ENCODE measurements at places on chromosomes 7 and 10.

DNA sequence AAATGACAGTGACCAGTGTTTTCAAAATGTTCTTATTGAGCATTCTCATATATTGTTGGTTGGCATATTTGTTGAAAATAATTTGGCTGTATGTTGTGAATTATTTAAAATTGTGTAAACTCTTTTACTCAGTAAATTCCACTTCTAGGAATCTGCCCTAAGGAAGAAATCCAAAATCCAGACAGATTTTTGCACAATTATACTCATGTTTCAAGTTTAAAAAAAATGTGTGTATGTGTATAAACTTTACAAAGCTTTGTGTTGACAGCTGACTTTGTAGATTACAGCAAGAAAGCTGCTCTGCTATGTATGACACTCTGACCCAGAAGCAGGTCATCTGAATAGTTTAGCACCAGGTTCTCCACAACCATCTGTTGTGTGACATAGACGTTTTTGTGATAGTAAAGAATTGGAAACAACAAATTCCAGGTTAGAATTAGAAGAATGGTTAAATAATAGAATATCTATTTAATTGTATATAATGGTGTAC, 21.6 kb downstream of the KIFBP start:
- no peak for DNase-seq

- DNase-seq: no peak
These were observed 8.6 kb upstream of the PLAU start for GRCh38 chr10:73902351-73902750.

GRCh38 chr7:36408589-36408988, 18.9 kb downstream of the ANLN start:
- DNase-seq: no peak

DNA sequence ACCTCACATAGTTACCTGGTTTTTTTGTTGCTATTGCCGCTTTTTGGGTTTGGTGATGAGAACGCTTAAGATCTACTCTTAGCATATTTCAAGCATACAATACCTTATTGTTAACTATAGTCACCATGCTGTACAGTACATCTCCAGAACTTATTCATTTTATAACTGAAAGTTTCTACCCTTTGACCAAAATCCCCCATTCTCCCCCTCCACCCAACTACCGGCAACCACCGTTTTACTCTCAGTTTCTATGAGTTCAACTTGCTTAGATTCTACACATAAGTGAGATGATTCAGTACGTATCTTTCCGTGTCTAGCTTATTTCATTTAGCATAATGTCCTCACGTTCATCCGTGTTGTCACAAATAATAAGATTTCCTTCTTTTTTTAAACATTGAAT, 86.7 kb upstream of the IL6 start:
- no peak for DNase-seq

- no peak for DNase-seq
These were observed 65.8 kb upstream of the EMX2 start for GRCh38 chr10:117476716-117477115.

GRCh38 chr10:75018686-75019307, 92.7 kb upstream of the SAMD8 start:
- DNase-seq: no peak

GRCh38 chr10:27558612-27559020, 54.5 kb downstream of the RAB18 start:
- peak; percentile 42 for DNase-seq

DNA sequence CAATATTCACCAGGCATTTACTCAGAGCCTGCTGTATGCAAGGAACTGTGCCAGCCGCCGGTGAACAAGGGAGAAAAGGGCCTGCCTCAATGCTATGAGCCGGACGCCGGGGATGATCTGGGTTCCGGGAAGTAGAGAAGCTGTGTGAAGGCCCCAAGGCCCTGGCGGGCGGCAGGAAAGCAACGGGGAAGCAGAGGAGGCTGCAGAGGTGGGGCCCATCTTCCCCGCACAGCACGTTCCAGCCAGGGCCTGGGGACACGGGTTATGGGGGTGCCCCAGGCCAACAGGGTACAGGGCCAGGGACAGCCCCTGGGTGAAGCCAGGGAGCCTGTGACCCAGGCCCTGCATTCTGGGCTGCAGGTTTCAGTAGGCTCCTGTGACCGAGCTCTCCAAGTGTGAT, 179.3 kb downstream of the MAD1L1 start:
- no peak for DNase-seq

GRCh38 chr10:89946106-89946505, 244.7 kb downstream of the KIF20B start:
- DNase-seq: no peak

- DNase-seq: no peak
These were observed 13.6 kb upstream of the ANK3 start for GRCh38 chr10:60403168-60403873.

GRCh38 chr10:19730167-19730906, 85.9 kb upstream of the PLXDC2 start:
- no peak for DNase-seq

DNA sequence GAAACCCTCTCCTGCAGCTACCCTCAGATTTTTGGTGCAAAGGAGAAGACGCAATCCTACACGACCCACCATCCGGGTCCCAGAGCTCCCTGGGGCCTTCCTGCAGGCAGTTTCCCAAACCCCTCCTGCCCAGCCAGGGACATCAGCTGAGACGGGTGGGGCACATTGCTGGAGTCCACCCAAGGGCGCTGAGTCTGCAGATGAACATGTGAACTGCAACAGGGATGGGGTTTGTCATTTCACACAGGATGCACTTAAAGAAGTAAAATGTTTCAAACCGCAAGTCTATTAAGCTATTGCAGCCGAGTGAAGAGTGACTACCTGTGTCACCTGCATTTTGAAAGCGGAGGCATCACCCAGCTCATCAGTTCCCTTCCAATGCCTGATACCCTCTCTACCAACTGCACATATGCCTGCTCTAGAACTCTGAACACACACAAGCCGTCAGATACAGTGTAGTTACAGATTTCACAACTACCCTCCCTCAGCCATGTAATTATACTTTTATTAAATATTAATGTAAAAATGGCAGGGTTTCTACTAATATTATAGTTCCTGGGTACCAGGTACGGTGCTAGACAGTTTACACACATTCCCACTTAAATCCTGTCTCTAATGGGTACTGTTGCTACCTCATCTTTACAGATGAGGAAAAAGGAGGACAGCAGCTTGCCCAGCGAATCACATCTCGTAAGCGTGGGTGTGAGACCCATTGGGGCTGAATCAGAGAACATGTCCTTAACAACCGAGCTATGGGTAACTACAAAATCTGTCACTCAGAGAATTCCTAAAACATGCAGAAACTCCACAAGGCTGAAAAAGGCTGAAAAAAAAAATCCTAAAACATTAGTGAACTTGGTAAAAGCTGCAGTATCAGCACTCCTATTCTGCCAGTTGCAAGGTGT, 71.2 kb downstream of the GRB10 start:
- no peak for DNase-seq

DNA sequence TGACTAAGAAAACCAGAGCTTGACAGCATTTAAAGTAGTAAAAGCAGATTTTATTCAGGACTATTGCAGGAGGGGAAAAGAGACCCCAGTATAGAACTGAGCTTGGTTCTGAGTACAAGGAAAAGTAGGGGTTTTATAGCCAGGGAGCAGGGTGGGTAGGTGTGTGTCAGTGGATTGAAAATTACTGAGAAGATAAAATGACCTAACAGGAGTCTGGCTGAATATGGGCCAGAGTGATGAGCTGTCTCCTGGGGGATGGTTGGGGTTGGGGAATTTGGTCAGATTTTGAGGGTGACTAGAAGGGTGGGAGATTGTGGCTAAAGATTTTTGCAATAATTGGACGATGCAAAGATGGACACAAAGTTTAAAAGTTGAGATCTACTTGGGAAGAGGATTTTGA, 114.0 kb downstream of the ST7 start:
- DNase-seq: no peak

DNA sequence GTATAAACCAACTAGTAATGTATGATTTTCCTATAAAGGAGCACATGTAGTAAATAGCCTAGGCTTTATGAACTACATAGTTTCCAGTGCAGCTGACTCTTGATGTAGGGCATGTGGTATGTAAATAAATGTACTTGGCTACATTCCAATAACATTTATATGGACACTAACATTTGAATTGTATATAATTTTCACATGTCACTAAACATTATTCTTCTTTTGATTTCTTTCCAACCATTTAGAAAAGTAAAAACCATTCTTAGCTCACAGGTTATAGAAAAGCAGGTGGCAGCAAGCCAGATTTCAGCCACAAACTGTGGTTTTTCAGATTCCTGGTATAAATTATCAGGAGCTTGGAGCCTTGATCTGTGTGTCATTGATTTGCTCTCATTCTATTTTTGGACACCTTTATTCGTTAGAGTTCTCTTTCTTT, 1182.0 kb downstream of the CNTNAP2 start:
- peak; percentile 7 for DNase-seq

DNA sequence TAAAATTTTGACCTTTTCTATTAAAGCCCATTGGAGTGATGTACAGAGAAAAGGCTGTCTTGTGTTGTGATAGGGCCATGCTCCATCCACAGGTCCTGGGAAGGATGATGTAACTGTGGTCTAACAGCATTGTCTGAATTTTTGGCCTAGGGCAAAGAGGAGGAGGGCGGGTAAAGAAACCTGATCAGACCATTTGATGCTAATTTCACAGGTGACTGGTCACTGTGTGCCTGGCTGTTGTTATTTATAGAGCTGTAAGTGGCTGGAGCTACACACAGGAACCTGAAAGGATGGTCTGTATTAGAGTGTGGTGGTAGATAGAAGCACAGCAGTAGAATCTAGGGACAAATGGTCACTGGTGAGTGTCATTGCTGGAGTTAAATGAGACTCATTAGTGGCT, 182.1 kb downstream of the AUTS2 start:
- DNase-seq: peak; percentile 58

- DNase-seq: peak; percentile 46
These were observed 209.1 kb downstream of the CCSER2 start for GRCh38 chr10:84537447-84537931.

DNA sequence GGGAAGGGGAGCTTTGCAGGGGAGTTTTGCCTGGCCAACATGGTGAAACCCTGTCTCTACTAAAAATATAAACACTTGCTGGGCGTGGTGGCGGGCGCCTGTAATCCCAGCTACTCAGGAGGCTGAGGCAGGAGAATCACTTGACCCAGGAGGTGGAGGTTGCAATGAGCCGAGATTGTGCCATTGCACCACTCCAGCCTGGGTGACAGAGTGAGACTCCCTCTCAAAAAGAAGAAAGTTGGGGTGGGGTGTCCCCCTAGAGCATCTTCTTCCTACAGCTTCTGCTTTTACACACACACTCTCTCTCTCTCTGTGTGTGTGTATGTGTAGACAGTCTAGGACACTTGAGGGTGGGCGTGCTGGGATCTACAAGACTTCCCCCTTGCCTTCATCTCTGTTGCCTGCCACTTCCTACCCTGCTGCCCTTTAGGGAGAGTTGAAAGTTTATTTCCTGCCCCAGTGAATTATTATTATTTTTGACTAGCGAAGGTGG, 21.7 kb downstream of the PLAU start:
- no peak for DNase-seq

- no peak for DNase-seq
These were observed 650.9 kb upstream of the ANKRD30A start for GRCh38 chr10:36474456-36474855.

DNA sequence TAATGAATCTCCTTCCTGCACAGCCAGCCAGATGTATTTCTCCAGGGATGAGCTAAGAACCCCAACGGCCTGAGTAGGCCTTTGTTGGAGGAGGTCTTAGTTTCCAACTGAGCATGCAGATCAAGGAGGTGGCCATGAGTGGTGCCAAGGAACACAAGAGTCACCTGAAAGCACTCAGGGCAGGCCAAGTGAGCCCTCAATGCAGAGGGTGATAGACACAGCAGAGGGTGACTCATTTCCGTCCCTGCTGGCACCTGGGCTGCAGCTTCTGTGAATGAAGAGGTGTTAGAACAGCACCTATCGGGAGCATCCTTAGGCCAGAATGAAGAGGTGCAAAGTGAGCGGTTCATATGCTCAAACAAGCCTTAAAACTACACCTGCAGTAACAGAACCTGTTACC, 211.8 kb downstream of the FRMD4A start:
- no peak for DNase-seq

DNA sequence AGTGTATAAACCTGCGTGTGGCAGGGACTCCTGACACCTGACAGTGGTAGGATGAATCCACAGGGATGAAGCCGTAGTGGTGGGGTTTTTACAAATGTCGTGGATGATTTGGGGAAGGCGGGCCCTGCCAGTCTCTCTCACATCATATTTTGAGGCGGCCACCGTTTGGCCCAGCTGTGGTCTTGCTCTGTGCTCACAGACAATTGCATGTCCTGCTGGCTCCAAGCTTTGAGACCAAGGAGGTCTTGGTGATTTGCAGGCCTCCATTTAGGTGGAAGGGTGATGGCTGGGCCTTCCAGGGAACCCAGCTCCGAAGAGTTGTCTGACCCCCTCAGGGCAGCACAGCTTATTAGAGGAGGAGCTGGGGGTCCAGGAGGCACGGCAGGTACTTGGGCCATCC, 151.1 kb upstream of the SHH start:
- DNase-seq: no peak

DNA sequence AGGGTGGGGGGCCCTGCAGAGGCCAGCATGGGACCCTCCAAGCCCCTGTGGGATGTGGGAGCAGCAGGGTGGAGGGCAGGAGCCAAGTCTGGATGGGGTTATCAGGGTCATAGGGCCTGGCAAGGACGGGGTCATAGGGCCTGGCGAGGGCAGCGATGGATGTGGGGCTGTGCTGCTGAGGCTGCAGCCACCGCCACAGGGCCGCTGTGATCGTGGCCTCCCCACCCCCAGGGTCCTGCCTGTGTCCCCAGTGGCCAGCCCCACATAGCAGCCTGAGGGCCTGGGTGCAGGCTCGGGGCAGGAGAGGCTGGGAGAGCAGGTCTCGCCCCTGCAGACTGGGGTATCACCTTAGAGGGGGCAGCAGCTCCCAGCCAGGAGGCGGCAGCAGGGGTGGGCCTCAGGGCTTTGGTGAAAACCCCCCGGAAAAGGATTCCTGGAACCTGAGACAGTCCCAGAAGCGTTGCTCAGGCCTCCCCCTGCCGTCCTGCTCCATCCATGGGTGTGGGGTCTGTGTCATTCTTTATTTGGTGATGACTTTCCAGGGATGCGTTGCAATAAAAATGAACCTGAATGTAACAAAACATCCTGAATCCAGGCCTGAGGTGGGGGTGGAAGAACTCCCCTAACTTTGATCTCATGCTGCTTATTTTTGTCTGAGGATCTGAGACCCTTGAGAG, 107.3 kb upstream of the SHH start:
- DNase-seq: no peak

DNA sequence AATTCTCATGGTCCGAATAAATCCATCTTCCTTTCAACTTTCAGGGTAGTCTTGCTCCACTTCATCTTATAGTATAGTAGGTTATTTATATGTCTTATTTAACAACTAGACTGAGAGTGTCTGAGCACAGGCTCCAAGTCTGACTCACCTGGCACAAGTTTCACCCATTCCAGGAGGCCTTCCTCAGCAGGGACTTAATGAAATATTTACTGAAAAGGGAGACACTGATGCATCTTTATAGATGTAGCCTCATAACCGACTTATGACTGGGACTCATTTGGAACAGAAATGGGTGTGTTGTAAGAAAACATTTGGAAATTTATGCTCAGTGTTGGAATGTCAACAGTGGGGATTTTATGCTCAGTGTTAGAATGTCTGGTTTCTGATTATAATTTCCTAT, 59.9 kb downstream of the CH25H start:
- no peak for DNase-seq
